ENCODE measurements at places on chromosomes 7 and 10. TPM values are rescaled to one million over a fixed set of nuclear protein-coding genes. Genes with fewer than 3 reads are reported as not detected.

OLAH gene
- 1.5 TPM for total RNA-seq

MET gene
- total RNA-seq: 155 TPM

DNA sequence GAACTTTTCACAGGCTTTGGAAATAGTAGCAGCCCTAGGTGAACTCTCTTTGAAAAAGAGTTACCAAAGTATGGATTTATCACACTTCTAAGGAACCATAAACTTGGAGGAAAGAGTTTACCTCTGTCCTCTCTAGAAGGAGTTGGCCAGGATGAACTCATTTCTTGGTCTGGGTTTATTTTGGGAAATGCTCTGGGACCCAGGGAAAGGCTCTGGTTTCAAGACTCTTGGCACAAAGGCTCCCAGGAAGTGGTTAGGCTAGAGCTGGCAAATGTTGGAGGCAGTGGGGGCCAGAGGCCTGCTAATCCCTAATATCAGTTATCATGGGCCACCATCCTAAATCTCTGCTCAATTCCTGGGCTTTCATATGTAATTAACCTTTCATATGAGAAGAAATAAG lies 36.3 kb upstream of the CDK6 start:
- no peak for DNase-seq

GRCh38 chr10:92830478-92831389 lies 17.6 kb upstream of the EXOC6 start:
- no peak for DNase-seq

TRPV5 gene
- total RNA-seq: not detected

SVOPL gene
- total RNA-seq: not detected

BLNK gene
- 0.12 TPM for total RNA-seq

GRCh38 chr7:74027683-74028320 lies at the start of gene ELN:
ELN (plus strand) TSS chr7:74028173; CDS start chr7:74028188, 15 bp downstream.
- DNase-seq: no peak

HSPA12A gene
- 8.9 TPM for total RNA-seq

HECW1 gene
- not detected for total RNA-seq

- no peak for DNase-seq
Measured at GRCh38 chr10:50613150-50613549, 10.6 kb downstream of the SGMS1 start.

DNA sequence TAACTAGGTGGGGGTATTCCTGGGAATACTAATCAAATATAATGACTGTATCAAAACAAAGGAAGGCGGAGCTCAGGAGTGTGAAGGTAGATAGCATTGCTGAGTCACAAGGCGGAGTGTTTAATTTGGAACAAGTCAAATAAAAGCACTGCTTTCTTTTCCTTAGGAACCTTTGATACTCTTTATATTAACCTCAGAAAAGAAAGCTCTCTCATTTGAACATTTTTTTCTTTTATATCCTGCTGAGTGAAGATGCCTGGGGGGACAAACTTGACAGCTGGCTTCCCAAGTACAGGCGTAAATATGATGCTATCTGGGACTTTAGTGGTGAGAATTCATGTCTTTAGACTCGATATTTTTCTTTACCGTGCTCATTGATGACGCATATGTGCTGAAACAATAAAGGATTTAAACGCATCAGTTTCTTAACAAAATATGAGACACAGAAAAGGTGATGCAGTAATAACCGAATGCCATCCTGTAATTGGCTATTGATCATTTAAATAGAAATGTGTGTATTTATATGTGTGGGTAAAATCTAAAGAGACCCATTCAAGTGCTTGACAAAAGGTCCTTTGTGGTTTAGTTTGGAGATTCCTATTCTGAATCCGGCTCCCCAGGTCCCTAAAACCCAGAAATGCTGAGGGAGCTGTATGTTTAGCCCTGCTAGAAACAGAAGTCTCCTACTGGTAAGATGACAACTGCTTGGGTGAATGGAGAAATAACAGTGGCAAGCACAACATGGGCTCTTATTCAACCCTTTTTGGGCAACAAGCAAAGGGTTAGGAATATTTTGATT lies 102.7 kb downstream of the PRTFDC1 start:
- no peak for DNase-seq

OR2A42 gene
- not detected for total RNA-seq

- DNase-seq: peak; percentile 98
Measured at GRCh38 chr10:24901686-24902399, 50.6 kb downstream of the PRTFDC1 start.

- no peak for DNase-seq
Measured at GRCh38 chr10:101123085-101123814, 7.8 kb upstream of the TLX1 start.

- no peak for DNase-seq
Measured at GRCh38 chr7:20279979-20280378, 50.7 kb upstream of the ITGB8 start.

- no peak for DNase-seq
Measured at GRCh38 chr7:10803720-10804119, 170.0 kb upstream of the PHF14 start.

DNA sequence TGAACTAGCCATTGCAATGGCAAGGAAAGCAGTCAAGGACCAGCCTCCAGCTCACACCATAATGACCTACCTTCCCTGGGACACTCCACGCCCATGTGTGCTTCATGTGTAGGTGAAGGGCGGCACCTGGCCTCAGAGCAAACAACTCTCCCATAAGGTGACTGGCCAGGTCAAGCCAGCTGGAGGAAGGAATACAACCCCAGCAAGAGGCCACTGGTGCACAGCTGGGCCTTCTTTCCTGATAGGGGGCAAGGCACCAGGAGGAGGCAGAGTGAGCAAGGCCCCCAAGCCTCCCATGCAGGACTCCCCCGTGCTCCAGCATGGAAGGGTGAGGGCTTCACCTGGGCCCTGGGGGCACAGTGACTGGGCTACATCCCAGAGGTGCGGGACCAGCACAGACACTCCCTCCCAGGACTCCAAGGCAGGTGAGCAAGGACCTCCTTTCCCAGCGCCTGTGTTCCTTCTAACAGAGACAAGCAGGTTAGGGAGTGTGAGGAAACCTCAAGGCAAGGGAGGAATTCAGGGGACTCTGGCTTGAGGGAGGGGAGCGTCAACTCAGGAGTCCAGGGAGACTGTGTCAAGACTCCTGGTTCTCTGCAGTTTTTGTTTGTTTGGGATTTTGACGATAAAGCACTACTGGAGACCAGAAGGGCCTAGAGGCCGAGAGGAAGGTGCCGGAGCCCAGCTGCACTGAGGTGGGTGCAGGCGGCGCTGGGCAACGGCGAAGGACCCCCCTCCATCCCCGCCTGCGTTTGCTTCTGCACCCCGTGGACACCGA lies 1.7 kb downstream of the PTPRN2 start:
- no peak for DNase-seq

DNA sequence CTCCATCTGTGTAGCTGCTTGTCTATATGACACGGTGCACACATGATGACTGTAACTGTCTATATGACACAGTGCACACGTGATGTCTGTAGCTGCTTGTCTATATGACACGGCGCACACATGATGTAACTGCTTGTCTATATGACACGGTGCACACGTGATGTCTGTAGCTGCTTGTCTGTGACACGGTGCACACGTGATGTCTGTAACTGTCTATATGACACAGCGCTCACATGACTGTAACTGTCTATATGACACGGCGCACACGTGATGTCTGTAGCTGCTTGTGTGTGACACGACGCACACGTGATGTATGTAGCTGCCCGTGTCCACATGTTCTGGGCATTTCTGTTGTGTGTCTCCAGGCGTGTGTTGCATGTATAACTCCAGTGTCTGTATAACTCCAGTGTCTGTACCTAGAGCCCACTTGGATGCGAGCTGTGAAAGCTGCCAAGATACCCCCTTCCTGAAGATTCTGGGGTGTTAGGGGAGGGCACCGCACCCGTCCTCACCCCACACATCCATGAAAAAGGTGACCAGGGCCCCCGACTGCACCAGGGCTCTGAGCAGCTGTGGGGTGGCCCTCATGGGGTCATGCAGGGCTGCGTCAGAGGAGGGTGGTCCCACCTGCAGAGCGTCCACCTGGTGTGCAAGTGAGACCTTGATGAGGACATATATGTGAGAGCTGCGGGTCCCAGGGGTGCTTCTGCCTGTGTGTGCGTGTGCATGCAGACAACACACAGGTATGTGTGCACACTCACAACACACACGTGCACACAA lies 137.9 kb downstream of the ELFN1 start:
- no peak for DNase-seq

SP8 gene
- not detected for total RNA-seq

DNA sequence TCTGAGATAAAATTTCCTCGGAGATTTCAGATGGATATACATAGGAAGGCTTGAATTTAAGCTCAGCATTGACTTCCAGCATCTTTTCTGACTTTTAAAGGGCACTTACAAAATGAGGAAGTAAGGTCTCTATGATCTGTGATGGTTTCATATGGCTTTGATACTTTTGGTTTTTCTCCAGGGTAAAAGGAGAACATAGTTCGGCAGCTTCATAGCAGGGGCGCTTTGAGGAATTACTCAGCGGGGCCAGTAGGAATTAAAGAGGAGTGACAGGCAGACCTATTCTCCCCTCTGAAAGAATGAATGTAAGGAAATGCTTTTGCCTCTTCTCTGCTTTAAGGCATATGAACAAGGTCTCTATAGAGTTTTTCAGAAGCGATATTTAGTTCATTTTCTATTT lies 80.0 kb upstream of the PCDH15 start:
- DNase-seq: no peak

GRCh38 chr7:117669818-117670217 lies 190.0 kb downstream of the CFTR start:
- no peak for DNase-seq

- DNase-seq: no peak
Measured at GRCh38 chr10:50607356-50607925, 16.3 kb downstream of the SGMS1 start.

NRP1 gene
- 89.4 TPM for total RNA-seq

DNA sequence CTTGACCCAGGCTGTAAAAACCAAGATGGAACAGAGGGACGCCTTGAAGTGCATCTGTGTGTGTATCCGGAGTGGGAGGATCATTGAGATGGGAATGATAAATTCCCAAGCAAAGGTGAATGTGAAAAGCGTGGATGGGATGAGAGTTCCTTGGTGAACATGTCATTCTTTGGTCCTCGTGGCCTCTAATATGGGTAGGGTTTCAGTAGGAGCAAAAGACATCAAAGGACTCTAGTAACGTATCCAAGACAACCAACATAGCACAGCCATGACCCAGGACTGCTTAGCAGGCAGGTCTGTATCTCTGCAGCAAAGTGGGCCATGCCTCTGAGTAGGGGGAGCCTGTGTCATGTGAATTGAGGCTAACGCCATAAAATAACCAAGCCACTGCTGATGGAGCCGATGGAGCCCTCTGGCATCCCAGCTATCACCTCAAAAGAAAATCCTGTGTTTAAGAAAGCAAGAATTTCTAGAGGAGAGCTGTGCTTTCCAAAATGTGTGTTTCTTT lies 98.6 kb downstream of the CCDC3 start:
- DNase-seq: no peak

DNA sequence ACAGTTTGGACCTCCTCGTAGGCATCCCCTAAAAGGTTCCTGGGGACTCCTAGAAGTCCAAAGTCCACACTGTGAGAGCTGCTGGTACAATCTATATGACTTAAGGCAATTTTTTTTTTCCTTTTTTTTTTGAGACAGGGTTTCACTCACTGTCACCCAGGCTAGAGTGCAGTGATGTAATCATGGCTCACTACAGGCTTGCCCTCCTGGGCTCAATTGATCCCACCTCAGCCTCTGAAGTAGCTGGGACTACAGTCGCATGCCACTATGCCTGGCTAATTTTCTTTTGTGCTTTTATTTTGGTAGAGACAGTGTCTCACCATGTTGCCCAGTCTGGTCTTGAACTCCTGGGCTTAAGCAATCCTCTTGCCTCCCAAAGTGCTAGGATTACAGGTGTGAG lies 4.6 kb upstream of the SPOCK2 start:
- no peak for DNase-seq

CEP55 gene
- total RNA-seq: 73.2 TPM

AMPH gene
- total RNA-seq: 0.07 TPM

DNA sequence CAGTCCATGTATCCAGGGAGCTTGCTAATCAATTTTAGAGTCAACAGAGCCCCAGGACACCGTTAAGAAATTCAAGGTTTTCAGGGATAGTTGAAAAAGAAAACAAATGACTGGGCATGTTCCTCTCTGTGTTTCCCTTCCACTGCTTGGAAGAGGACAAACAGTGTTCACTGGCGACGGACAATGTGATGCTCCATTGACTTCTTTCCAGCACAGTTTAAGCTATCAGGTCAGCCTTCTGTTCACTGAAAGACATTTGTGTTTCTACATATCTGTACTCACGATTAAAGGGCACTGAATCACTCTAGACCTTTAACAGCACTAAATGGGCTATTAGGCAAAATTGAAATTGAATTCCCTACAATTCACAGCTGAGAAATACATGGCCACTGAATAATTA lies 123.6 kb downstream of the RNLS start:
- no peak for DNase-seq

PDZD7 gene
- 6.6 TPM for total RNA-seq

DNA sequence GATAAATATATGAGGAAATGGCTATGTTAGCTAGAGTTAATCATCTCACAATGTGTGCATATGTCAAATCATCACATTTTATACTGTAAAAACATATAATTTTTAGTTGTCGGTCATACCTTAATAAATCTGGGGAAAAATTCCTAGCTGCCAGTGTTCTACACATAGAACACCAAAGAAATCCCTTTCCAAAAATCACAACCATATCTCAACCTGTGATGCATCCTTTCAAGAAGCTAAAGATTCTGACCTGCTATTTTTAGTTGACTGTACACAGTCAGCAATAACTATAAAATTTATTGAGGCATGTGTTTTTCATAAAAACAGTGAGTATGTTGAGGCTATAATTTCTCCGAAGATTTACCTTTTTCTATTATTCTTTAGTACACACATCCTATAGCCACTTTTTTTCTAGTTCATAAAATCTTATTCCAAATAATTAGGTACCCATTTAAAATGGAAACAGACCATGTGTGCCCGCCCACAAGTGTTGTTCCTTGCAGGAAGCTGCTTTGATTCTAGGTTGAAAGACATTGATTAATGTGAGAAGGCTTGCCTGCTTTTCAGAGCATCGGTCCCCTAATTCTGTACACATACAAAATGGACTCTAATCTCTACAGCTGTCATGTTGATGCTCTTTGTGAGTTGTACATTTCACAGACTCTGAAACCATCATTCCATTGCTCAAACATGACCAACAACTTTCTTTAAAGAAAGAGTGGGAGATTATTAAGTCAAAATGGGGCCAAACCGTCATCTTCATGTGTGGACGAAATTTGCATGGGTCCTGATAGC lies 117.5 kb upstream of the LRRN3 start:
- no peak for DNase-seq

DNA sequence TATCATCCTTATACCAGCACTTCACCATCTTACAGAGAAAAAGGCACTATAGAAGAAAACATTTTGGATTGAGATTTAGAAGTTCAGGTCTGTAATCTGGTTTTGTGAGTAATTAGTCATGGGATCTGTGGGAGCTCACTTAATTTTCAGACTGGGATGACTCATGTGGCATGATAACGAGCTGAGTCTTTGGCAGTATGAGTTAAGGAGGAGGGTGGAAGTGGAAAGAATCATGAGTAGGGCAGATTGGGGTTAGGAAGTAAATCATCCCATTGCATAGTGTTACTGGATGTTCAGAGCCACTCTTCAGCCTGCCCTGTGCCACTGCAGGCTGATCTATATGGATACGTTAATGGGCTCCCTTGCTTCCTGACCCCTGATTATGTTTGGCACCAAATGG lies 64.9 kb downstream of the ZNF92 start:
- DNase-seq: peak; percentile 82

VIM gene
- 4,845 TPM for total RNA-seq
